Effector memory CD8-positive, alpha-beta T cell (primary cell): ENCODE measurements at places on chromosomes 12 and 14.

- no peaks in the 10 kb centered on the region for H3K27me3 ChIP-seq
- no peak for DNase-seq
- H3K4me1 ChIP-seq: peaks cover 3% of the 10 kb centered on the region
These were observed 87.1 kb downstream of the ACACB start for GRCh38 chr12:109203480-109203879.

DNA sequence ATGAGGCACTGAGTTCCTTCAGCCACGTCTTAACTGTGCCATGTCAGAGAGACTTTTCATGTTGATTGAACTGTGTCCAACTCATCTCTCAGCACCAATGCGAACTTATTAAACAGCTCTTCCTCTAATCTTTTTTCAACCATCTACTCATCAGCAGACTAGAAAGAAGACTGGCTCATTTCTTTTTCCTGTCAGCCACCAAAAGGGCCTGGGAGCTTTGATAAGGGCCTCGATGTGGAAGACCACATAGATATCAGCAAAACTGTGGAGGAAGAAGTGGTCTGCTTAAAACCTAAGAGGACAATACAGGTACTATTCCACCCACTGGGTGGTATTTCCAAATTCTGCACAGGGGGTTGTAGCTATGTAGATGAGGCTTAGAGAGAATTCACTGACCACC lies 3.6 kb upstream of the PLXNC1 start:
- no peak for DNase-seq
- H3K36me3 ChIP-seq: peaks cover 3% of the 10 kb centered on the region
- H3K4me1 ChIP-seq: no peaks in the 10 kb centered on the region
- H3K27me3 ChIP-seq: no peaks in the 10 kb centered on the region
- H3K27ac ChIP-seq: no peak overlapping the region
- no peak overlapping the region for H3K4me3 ChIP-seq

DNA sequence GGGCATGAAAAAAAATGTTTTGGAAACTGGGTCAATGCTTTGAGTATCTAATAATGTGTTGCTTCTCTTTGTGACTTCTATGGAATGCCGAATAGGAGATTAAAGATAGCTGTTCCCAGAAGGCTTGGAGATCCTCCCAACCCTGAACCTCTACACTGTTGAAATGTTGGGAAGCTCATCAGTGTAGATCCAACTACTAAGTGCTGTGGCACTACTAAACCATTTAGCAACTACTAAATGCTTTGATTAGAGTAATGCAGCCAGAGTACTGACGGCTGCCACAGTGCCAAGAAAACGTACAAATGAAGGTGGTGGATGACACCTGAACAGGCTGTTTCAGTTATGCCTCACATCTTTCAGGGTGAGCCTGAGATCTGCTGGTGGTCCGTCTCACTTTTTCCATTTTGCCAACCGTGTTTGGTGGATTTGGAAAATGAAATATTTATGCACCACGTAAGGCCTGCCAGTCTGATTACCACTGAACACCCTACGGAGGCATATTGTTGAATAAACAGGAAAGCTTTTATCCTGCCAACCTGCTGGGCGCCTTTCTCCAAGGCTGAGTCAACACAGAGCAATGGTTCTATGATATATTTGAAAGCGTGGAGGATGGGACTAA lies 938.0 kb upstream of the FLRT2 start:
- H3K4me1 ChIP-seq: no peaks in the 10 kb centered on the region
- no peaks in the 10 kb centered on the region for H3K36me3 ChIP-seq
- no peak for DNase-seq
- H3K27ac ChIP-seq: no peak overlapping the region
- no peaks in the 10 kb centered on the region for H3K27me3 ChIP-seq

- H3K27ac ChIP-seq: no peak overlapping the region
- DNase-seq: no peak
- no peaks in the 10 kb centered on the region for H3K27me3 ChIP-seq
- no peak overlapping the region for H3K4me3 ChIP-seq
These were observed 210.3 kb downstream of the NUAK1 start for GRCh38 chr12:105928436-105928835.

DNA sequence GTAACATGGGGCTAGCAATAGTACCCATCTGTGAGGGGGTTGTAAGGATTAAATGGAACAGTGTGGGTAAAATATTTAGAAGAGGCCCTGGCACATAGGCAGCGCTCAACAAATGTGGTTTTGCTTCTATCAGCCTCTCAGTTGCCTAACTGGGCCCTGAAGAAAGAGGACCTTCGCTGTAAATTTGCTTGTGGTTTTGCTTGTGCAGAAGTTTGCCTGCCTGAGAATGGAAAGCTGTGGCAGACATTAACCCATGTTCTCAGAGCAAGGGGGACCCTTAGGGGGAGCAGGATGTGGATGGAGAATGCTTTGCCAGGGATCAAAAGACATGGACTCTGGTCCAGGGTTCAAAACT lies 160.1 kb downstream of the BRMS1L start:
- H3K4me1 ChIP-seq: no peaks in the 10 kb centered on the region

- no peak overlapping the region for H3K4me3 ChIP-seq
- no peak overlapping the region for H3K27ac ChIP-seq
- no peak for DNase-seq
- H3K36me3 ChIP-seq: peaks cover 12% of the 10 kb centered on the region
These were observed 20.1 kb downstream of the PACS2 start for GRCh38 chr14:105334383-105335230.

GRCh38 chr14:51862176-51862796 lies 1.9 kb downstream of the GNG2 start:
- peak overlapping the region; percentile 90 for H3K27ac ChIP-seq
- H3K4me3 ChIP-seq: peak overlapping the region; percentile 99
- no peaks in the 10 kb centered on the region for H3K27me3 ChIP-seq
- H3K4me1 ChIP-seq: peaks cover 48% of the 10 kb centered on the region
- no peak for DNase-seq

DNA sequence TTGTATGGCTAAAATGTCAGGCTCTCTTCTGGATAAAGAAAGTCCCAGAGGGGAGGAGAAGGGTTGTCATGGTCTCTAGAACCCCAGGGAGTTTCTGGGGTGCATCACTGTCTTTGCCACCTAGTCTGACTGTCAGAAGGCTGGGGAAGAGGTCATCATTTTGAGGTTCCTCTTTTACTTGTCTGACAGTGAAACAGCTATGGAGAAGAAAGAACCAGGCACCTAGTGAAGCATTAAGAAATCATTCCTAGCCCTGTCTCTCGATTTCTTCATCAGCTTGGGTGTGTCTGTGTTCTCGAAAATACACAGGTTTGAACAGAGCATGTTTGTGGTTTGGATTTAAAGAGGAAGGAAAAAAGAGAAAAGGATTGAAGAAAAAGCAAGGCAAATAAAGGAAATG lies 158.7 kb upstream of the LRIG3 start:
- no peak for DNase-seq
- no peaks in the 10 kb centered on the region for H3K27me3 ChIP-seq
- no peak overlapping the region for H3K4me3 ChIP-seq
- H3K36me3 ChIP-seq: no peaks in the 10 kb centered on the region
- no peaks in the 10 kb centered on the region for H3K4me1 ChIP-seq

DNA sequence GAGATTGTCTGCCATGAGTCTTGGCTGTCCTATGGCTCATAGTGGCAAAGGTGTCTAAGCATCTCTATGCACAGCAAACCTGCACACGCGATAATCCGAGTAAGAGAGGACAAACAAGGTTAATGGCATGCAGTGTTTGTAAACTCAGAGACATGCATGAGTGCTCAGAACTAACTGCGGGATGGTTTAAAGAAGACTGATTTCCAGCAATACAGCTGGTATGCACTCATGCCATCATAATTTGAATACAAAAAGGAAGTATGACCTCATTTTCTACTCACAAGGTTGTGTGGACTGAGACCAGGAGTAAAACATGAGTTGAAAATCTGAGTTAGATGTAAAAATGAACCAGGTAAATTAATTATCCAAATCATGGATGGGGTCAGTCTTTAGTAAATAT lies 16.6 kb upstream of the TCP11L2 start:
- no peak overlapping the region for H3K27ac ChIP-seq
- H3K4me3 ChIP-seq: no peak overlapping the region
- no peaks in the 10 kb centered on the region for H3K4me1 ChIP-seq
- H3K36me3 ChIP-seq: peaks cover 6% of the 10 kb centered on the region
- peaks cover 29% of the 10 kb centered on the region for H3K27me3 ChIP-seq

- no peaks in the 10 kb centered on the region for H3K36me3 ChIP-seq
- DNase-seq: no peak
- H3K4me1 ChIP-seq: no peaks in the 10 kb centered on the region
- no peak overlapping the region for H3K4me3 ChIP-seq
These were observed 194.0 kb downstream of the ZFP36L1 start for GRCh38 chr14:68598621-68599447.

- no peak overlapping the region for H3K27ac ChIP-seq
- peaks cover 20% of the 10 kb centered on the region for H3K27me3 ChIP-seq
- H3K4me1 ChIP-seq: no peaks in the 10 kb centered on the region
- H3K36me3 ChIP-seq: no peaks in the 10 kb centered on the region
These were observed 213.7 kb upstream of the BMP4 start for GRCh38 chr14:54170301-54170700.

- H3K27me3 ChIP-seq: no peaks in the 10 kb centered on the region
- no peak overlapping the region for H3K4me3 ChIP-seq
- peaks cover 3% of the 10 kb centered on the region for H3K36me3 ChIP-seq
- H3K27ac ChIP-seq: no peak overlapping the region
These were observed 26.2 kb upstream of the PPM1A start for GRCh38 chr14:60222820-60223219.

GRCh38 chr12:66154776-66155175 lies 15.0 kb downstream of the TMBIM4 start:
- no peak overlapping the region for H3K4me3 ChIP-seq
- DNase-seq: no peak

GRCh38 chr14:56608689-56609088 lies 29.1 kb downstream of the TMEM260 start:
- H3K27me3 ChIP-seq: no peaks in the 10 kb centered on the region
- peaks cover 2% of the 10 kb centered on the region for H3K4me1 ChIP-seq
- peaks cover 40% of the 10 kb centered on the region for H3K36me3 ChIP-seq
- no peak overlapping the region for H3K27ac ChIP-seq

GRCh38 chr12:126443977-126444376 lies 1378.7 kb downstream of the AACS start:
- H3K4me1 ChIP-seq: no peaks in the 10 kb centered on the region
- no peak overlapping the region for H3K27ac ChIP-seq
- H3K4me3 ChIP-seq: no peak overlapping the region
- H3K36me3 ChIP-seq: no peaks in the 10 kb centered on the region
- no peaks in the 10 kb centered on the region for H3K27me3 ChIP-seq
- DNase-seq: no peak

DNA sequence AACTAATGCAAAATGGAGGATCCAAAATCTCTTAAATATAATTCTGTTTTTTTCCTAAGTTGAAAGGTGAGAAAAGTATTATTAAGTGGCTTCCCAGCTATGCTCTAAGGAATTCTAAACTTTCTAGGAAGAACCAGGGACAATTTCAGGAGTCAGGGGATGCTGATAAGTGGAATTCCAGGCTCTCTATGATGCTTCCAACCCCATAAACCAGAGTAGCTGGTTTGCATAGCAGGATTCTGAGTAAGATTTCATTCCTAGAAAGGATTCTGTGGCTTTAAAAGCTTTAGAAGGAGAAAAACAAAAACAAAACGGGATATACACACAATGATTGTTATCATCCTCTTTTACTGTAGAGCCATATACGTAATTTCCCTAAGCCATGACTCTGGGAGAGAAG lies 93.9 kb downstream of the SLC16A7 start:
- peaks cover 9% of the 10 kb centered on the region for H3K4me1 ChIP-seq
- no peaks in the 10 kb centered on the region for H3K27me3 ChIP-seq
- DNase-seq: no peak
- peak overlapping the region; percentile 17 for H3K27ac ChIP-seq
- no peak overlapping the region for H3K4me3 ChIP-seq

DNA sequence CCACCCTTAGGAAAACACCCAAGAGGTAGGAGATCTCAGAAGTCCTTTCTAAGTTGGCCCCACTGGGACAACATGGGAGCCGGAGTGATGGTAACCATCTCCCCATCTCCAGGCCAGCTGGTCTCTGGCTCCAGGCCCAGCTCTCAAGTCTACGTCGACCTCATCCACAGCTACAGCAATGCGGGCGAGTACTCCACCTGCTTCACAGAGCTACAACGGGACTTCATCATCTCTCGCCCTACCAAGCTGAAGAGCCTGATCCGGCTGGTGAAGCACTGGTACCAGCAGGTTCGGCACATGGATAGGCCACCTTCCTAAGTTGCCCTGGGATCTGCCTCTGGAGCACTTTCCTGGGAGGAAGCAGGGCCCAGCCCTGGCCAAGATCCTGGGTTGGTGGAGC lies 11.0 kb upstream of the OAS2 start:
- H3K4me1 ChIP-seq: no peaks in the 10 kb centered on the region
- no peak overlapping the region for H3K27ac ChIP-seq

DNA sequence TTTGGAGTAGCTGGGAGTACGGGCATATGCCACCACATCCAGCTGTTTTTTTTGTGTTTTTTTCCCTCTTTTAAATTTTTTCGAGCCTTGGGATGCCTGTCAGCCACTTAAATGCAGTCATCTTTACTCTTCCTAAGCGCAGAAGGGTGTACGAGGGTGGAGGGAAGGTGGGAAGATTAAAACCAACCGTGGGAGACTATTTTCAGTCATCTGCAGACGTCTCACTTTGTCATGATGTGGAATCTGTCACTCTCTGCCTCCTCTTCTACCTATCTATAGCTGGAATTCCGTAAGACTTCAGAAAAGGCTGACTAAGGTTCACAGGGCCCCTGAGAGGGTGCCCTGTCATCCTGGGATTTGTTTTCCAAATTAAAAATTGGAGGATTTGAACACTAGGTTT lies 105.3 kb downstream of the SAMD4A start:
- peaks cover 27% of the 10 kb centered on the region for H3K4me1 ChIP-seq
- H3K27ac ChIP-seq: no peak overlapping the region
- peaks cover 69% of the 10 kb centered on the region for H3K27me3 ChIP-seq
- DNase-seq: no peak
- H3K36me3 ChIP-seq: peaks cover 10% of the 10 kb centered on the region
- H3K4me3 ChIP-seq: no peak overlapping the region

- H3K27me3 ChIP-seq: peaks cover 28% of the 10 kb centered on the region
- DNase-seq: no peak
- no peaks in the 10 kb centered on the region for H3K4me1 ChIP-seq
- H3K4me3 ChIP-seq: no peak overlapping the region
- no peak overlapping the region for H3K27ac ChIP-seq
These were observed 173.3 kb downstream of the ADCK1 start for GRCh38 chr14:77973246-77973645.

GRCh38 chr14:90593254-90594040 lies 196.6 kb downstream of the CALM1 start:
- H3K4me3 ChIP-seq: no peak overlapping the region
- no peak for DNase-seq
